Heart left ventricle (tissue), 16 donors: ENCODE measurements at places on chromosomes 16 and 17.

- no peak for DNase-seq
These were observed 5.0 kb upstream of the SRL start for GRCh38 chr16:4246777-4247459.

- DNase-seq: no peak
These were observed 48.0 kb downstream of the TEKT5 start for GRCh38 chr16:10646581-10647263.

- no peak for DNase-seq
These were observed 30.9 kb upstream of the DUSP14 start for GRCh38 chr17:37458805-37459204.

DNA sequence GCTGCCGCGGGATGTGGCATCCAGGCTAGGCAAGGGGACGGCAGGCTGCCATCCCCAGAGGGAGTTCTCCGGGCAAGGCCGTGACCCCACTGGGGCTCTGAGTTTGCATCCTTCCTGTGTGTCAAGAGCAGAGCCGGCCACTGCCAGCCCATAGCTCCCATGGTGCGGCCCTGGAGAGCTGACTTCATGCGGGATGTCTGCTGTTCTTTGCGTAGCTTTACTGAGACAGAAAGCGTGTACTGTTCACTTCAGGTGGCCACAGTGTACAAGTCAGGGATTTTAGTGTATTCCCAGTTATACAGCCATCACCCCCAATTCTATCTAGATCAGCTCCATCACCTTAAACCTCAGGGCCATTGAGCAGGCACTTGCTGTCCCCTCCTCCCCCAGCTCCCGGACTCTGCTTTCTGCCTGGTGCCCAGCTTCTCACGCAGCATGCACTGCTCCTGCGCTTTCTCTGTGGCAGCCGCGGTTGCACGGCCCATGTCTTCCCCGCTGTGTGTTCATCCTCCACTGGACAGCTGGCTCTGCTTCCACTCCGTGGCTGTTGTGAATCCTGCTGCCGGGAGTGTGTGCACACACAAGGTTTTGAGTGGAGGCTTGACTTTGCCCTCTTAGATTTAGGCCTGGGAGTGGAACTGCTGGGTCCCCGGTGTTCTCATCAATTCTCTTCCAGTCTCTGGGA lies 71.2 kb downstream of the KLHDC4 start:
- no peak for DNase-seq

GRCh38 chr17:33459078-33459940 lies 166.2 kb upstream of the ASIC2 start:
- DNase-seq: no peak

- DNase-seq: no peak
These were observed 31.6 kb downstream of the CPSF4L start for GRCh38 chr17:73230088-73230487.

GRCh38 chr17:61770752-61771533 lies 92.4 kb downstream of the BRIP1 start:
- no peak for DNase-seq

DNA sequence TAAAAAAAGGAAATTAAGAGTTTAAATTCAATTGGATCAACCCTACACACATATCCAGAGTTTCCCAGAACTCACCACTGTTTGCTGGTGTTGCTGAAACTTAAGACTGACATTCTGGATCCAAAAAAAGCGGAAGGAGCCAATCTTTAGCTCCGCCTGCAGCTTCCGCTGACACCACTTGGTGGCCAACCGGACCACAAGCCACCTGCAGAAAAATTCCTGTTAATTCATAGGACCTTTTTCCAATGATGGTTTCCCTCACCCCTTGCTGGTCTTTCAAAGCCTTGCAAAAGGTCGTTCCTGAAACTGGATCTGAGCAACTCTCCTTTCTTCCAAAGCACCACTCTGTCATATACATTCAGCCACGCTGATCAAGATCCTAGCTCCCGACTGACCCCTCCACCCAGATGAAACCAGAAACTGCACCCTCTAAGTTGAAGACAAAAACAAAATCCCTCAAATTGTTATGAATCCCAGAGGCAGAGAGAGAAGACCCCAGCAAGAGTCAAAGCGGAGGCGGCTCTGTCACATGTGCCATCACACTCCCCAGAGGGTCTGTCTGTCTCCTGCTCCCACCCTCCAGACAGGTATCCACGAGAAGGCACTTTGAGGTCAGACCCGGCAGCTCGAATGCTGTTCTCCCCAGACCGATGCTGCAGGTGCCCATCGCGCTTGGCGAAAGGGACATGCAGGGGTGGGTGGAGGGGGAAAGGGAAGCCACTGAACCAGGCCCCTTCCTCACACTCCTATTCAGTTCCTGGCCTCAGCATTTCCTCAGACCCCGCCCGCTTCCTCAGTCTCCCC lies 773 bp downstream of the BLTP2 start:
- peak; percentile 54 for DNase-seq

- peak; percentile 53 for DNase-seq
These were observed 34.9 kb downstream of the NDEL1 start for GRCh38 chr17:8470447-8471047.

DNA sequence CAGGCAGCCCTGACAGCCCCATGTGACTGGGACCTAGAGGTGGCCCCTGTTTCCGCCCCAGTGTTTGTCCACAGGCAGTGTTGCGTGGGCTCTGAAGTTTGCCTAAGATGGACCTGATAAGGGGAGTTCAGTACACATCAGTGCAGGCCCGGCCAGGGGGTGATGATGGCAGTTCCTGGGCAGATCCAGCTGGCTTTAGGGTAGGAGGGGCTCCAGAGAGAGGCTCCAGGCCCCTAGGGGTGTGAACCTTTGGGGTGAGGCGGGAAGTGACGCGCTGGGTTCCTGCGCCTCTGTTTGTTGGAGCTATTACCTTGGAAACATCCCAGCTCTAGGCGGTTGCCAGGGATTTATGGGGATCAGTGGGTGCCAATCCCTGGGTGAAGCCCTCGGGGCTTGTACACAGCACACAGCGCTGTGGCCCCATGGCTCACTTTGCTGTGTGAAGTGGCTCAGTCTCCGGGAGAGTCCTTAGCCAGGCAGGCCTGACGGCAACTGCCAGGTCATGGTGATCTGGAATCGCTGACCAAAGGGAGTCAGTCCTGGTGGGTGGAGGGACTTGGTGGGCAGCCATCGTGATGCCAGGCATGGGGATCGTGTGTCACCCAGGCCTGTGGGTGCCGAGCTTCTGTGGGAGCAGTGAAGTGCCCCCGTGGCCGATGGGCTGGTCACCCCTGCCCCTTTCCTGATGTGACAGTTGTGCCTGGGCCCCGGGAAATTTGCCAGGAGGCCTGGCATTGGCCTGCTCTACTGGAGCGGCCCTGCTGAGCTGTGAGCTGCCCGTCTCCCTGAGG lies 146.1 kb downstream of the SEC14L1 start:
- DNase-seq: peak; percentile 64

- no peak for DNase-seq
These were observed 42.0 kb downstream of the AXIN2 start for GRCh38 chr17:65519462-65519861.

DNA sequence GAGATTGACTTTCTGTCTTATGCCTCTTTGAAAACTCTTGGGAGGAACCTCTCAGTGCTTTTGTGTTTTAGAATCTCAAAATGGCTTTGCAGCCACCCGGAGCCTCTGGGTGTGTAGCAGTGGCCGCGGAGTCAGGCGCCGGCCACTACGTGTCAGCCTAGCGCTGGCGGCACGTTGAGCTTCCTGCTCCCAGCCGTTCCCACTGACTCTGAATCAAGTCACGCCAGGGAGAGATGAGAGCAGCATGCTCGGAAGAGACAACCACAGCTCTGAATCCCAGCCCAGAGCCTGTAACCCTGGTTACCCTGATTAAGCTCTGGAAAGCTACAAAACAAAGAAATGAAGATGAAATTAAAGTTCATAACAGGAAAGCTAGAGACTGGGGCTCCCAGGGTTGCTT lies 97.4 kb upstream of the CACNG5 start:
- DNase-seq: no peak

- no peak for DNase-seq
These were observed 70.3 kb downstream of the SDR42E1 start for GRCh38 chr16:81940781-81941560.

DNA sequence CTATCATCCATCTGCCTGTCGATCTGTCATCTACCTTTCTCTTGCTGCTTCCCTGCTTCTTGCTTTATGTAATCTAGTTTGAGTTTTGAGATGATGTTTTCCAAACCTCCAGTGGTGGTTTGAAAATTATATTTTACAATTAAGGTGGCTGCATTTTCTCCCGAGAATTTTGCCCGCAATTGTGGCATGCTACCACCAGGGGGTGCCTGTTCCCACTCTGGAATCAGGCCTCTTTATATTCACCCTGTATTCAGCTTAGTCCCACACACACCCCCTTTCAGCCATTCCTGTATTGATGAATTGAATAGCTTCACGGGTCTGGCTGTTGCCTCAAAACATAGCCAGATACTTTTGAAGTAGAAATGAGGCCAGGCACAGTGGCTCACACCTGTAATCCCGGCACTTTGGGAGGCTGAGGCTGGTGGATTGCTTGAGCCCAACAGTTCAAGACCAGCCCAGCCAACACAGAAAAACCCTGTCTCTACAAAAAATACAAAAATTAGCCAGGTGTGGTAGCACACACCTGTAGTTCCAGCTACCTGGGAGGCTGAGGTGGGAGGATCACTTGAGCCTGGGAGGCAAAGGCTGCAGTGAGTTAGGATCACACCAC lies 3.2 kb downstream of the PRSS22 start:
- DNase-seq: no peak

- no peak for DNase-seq
These were observed 79.0 kb upstream of the NKD1 start for GRCh38 chr16:50469121-50469743.

- no peak for DNase-seq
These were observed 45.9 kb downstream of the PITPNM3 start for GRCh38 chr17:6510321-6510977.

- no peak for DNase-seq
These were observed 96.1 kb downstream of the KCNJ2 start for GRCh38 chr17:70265471-70265870.

GRCh38 chr16:5490499-5490898 lies 392.9 kb upstream of the EEF2KMT start:
- DNase-seq: no peak
